Stimulated activated CD8-positive, alpha-beta memory T cell treated with anti-CD3 and anti-CD28 coated beads, Interleukin-4, amount 100 ng/mL, for 1 hour (primary cell): ENCODE measurements at places on chromosomes 3 and 15.

DNA sequence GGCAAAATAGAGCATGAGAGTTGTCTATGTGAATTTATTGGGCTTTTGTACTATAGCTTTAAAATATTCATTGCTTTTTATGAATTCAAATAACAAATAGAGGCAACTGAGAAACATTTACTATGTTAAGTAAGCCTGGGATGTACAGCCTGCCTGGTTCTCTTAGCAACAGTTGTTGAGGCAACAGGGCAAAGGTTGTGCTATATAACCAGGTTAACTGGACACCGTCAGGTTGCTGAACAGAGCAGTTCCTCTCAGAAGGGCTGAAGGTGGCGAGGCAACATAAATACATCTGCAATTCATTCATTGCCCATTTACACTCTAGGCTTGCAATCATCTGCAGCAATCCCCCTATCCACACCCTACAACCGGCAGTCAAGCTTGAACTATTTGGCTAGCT is 78.2 kb downstream of the GTF2E1 start:
- no peak for DNase-seq

DNA sequence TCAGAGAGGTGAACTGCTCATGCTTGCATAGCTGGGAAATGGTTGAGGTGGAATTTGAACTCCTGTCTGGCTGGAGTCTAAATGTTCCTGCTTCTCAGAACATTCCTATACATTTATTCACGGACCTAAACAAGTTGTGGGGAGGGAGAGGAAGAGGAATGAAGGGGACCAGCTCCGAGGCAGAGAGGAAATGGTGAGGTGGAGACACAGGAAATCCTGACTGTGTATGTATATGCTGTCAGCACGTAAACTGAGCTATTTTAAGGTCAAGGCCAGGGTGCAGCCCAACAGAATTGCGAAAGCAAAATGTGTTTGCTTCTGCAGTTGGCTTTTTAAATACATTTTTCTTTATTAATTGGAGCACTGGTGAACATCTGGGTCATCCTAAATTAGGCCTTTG is 74.1 kb upstream of the POMGNT2 start:
- DNase-seq = no peak

GRCh38 chr15:25891081-25891480 is 28.0 kb upstream of the ATP10A start:
- DNase-seq = no peak

GRCh38 chr3:52679199-52679538 is 6.5 kb downstream of the PBRM1 start:
- DNase-seq = no peak

DNA sequence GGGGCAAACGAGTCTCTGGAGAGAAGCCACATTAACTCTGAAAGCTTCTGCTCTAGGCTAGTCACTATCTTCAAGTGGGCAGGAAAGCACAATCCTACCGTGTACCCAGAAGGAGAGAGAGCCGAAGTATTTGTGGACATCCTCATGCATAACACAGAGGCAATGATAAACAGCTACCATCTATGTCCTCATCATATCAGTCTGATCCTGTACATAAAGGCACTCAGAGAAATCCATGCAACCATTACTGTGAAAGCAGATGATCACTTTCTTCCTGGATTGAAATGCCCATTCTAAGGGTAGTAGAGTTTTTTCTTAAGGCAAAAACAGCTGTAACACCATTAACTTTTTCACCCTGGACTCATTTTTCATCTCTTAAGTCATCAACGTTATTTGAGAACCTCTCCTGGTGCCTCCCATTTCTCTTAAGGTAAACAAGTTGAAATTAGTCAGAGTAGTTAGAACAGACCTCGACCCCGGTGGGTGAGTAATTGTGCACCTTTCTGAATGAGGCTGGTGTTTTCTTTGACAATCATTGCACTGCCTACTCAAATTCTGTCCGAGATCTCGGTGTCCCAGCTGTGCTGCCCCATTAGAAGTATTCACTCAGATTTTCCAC is 327.4 kb downstream of the SHQ1 start:
- DNase-seq = no peak

DNA sequence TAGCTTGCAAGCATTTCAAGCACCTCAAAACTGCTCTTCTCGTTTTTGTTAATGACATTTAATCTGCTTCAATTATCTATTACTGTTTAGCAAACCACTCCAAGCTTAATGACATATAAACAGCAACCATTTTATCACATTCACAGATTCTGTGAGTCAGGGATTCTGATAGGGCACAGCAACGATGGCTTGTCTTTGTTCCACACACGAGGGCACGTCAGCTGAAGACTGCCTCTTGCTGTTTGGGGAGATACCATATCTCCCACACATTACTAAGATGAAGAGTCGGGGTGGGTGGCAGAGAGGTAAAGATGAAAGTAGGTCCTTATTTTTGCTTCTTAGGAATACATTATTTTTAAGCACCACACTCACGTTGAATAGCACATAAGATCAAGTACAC is 19.3 kb downstream of the CPOX start:
- no peak for DNase-seq

DNA sequence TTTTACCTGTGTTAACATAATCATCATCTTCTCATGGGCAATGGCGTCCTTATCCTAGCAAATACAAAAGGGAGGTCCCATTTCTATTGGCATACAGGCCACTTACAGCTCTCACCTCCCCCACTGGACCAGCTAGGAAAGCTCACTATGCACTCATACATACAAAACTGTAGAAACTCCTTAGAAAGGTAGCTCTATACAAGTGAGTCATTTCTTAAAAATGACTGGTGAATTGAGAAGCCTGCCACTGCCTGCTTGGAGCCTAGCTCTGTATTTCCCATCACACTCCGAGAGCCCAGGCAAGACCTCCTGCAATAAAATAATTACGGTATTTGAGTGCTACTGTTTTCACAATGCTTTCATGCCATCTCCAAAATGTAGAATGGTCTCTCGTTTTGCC is 321.8 kb downstream of the ULK4 start:
- no peak for DNase-seq

DNA sequence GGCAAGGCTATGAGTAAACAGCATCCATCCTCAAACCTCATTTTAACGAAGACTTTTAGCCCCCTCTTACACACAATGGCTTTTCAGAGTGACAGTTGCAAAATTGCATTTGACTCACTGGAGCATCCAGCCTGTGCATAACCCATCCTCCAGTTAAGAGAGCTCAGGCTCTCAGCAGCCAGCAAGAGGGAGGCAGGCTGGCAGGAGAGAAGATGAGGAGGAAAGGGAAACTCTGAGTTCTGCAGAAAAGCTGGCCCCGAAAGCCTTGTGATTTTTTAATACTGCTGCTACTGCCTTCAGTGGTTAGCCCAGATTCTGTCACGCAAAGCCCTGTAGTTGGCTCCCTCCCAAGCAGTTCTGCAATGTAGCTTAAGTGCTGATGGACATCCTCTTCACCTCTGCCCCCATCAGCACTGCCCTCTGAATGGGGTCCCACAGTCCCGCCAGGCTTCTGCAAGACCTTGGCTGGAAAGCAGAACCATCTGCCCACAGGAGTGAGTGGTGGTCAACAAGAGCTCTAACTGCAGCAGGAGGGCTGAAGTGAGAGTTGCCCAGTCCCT is 371.3 kb downstream of the EPHB1 start:
- DNase-seq = no peak

DNA sequence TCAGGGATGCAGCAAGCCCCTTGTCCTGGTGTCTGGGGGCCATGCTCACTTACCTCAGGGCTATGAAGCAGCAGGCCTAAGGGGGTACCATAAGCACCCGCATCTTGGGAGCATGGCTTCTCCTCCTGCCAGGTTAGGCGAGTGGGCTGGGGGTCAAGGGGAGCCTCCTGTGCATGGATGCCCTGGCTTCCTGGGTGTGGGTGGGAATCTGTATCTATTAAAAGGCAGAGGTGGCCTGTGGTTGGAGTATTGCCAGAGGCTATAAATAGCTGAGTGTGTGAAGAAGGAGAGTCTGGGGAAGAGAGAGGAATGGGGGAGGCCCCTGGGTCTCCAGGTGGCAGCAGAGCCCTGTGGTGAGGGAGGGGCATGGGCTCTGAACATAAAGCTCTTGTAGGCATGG is 19.5 kb downstream of the ACVR2B start:
- DNase-seq = no peak

GRCh38 chr3:104510131-104510849 is 856.4 kb upstream of the ALCAM start:
- DNase-seq = no peak

- no peak for DNase-seq
These were observed 7.2 kb upstream of the ABHD10 start for GRCh38 chr3:111971533-111972130.

DNA sequence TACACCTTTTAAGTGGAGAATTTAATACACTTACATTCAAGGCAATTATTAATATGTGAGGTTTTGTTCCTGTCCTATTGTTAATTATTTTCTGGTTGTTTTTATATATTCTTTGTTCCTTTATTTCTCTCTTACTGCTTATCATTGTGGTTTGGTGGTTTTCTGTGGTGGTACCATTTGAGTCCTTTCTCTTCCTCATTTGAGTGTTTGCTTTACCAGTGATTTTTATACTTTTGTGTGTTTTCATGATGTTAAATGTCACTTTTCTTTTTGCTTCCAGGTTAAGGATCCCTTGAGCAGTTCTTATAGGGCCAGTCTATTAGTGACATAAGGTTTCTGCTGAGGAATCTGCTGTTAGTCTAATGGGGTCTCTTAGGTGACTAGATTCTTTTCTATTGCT is 116.5 kb downstream of the LRRK1 start:
- no peak for DNase-seq

- no peak for DNase-seq
These were observed 31.7 kb downstream of the LIMD1 start for GRCh38 chr3:45626096-45626887.

- DNase-seq = no peak
These were observed 182.0 kb upstream of the WNT5A start for GRCh38 chr3:55669133-55669532.
